H1 (cell line): ENCODE measurements at places on chromosomes 3 and 15.

GRCh38 chr15:48647962-48648361 lies 2.5 kb upstream of the FBN1 start:
- no peak overlapping the region for H3K4me3 ChIP-seq
- H3K27ac ChIP-seq: no peak overlapping the region
- H3K27me3 ChIP-seq: peaks cover 31% of the 10 kb centered on the region
- H3K4me1 ChIP-seq: peaks cover 3% of the 10 kb centered on the region

- H3K27me3 ChIP-seq: no peaks in the 10 kb centered on the region
- H3K27ac ChIP-seq: no peak overlapping the region
- DNase-seq: no peak
- no peak overlapping the region for H3K4me3 ChIP-seq
- no peaks in the 10 kb centered on the region for H3K4me1 ChIP-seq
These were observed 48.3 kb downstream of the SERPINI1 start for GRCh38 chr3:167783781-167784180.

DNA sequence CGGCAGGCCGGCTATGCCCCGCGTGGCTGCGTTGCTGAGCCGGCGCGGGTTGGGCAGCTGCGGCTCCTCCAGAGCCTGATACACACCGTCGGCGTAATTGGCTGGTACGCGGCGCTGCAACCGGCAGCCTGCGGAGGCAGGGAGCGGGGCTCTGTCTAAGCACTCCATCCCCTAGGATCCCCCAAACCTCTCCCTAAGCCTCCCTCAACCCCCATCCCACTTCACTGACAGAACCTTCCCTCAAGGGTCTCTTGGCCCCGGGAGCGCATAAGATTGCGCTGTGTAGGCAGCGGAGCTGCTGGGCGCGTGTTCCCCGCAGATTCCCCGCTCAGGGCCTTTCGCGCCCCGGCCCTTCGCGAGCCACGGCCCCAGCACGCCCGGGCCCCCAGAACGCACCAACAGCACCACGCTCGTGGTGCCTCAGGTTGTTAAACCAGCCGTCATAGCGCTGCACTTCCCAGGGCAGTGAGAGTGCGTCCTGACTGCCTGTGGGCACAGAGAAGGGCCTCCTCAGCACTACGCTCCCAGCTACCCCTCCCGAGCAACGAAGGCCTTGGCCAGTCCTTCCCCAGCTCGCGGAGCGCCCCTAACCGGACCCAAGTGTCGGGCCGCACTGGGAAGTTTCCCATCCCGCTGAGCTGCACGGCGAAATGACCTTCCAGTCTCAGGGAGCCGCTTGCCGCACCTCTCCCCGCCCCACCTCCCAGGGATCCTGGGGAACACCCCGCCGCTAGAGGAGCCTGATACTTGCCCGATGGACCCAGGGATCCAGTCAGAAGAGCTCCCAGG lies 1.2 kb downstream of the DUOX2 start:
- peak overlapping the region; percentile 24 for H3K4me3 ChIP-seq
- no peaks in the 10 kb centered on the region for H3K36me3 ChIP-seq
- peaks cover 21% of the 10 kb centered on the region for H3K4me1 ChIP-seq

DNA sequence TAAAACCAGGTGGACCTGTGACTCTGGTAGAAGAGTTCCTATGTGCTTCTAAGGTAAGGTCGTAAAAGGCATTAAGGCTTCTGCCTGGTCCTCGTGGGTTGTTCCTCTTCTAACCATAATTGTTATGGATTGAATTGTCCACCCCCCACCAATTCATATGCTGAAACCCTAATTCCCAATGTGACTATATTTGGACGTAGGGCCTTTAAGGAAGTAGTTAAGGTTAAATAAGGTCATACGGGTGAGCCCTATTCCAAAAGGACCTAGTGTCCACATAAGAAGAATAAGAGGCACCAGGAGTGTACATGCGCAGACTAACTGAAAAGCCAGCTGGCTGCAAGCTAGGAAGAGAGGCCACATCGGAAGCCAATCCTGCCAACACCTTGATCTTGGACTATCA lies 1.9 kb downstream of the ADPGK start:
- no peaks in the 10 kb centered on the region for H3K36me3 ChIP-seq
- no peak overlapping the region for H3K27ac ChIP-seq
- H3K27me3 ChIP-seq: no peaks in the 10 kb centered on the region
- no peak for DNase-seq

DNA sequence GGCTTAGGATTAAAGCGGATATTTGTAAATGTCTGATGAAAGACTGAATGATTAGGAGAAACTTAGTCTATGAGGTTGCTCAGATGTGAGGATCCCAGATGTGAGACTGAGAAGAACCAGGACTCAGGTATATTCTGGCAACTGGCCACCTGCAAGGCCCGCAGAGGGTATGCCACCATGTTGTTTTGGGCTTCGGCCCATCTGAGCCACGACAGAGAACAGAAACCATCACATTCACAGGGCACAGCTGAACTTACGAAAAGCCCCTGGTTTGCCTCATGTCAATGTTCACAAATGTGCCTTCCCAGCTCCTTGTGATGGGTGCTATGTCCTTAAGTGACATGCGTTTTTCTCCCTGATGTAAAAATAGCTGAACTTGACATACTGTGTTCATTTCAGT lies 412.5 kb upstream of the RORA start:
- H3K27me3 ChIP-seq: no peaks in the 10 kb centered on the region; the same call in none of the 2 replicates
- H3K4me3 ChIP-seq: no peak overlapping the region
- DNase-seq: no peak
- H3K4me1 ChIP-seq: peaks cover 13% of the 10 kb centered on the region

GRCh38 chr15:23467110-23467600 lies 20.1 kb upstream of the GOLGA6L2 start:
- H3K4me3 ChIP-seq: no peak overlapping the region
- H3K27ac ChIP-seq: no peak overlapping the region
- no peaks in the 10 kb centered on the region for H3K36me3 ChIP-seq
- H3K4me1 ChIP-seq: no peaks in the 10 kb centered on the region
- no peaks in the 10 kb centered on the region for H3K27me3 ChIP-seq
- no peak for DNase-seq

- H3K27ac ChIP-seq: no peak overlapping the region
- H3K4me3 ChIP-seq: no peak overlapping the region
- H3K27me3 ChIP-seq: no peaks in the 10 kb centered on the region
- peaks cover 5% of the 10 kb centered on the region; the same call in 1 of the 2 replicates for H3K4me1 ChIP-seq
These were observed 10.2 kb downstream of the CDCP1 start for GRCh38 chr3:45135959-45136358.

GRCh38 chr3:61535826-61536225 lies 25.5 kb upstream of the PTPRG start:
- H3K27me3 ChIP-seq: no peaks in the 10 kb centered on the region; the same call in 1 of the 2 replicates
- no peak overlapping the region for H3K4me3 ChIP-seq
- no peaks in the 10 kb centered on the region for H3K36me3 ChIP-seq
- peaks cover 3% of the 10 kb centered on the region for H3K4me1 ChIP-seq
- H3K27ac ChIP-seq: no peak overlapping the region
